ENCODE measurements at places on chromosomes 11 and 22.

- DNase-seq, result no peak
These were observed 31.7 kb upstream of the P2RY2 start for GRCh38 chr11:73186294-73186850.

DNA sequence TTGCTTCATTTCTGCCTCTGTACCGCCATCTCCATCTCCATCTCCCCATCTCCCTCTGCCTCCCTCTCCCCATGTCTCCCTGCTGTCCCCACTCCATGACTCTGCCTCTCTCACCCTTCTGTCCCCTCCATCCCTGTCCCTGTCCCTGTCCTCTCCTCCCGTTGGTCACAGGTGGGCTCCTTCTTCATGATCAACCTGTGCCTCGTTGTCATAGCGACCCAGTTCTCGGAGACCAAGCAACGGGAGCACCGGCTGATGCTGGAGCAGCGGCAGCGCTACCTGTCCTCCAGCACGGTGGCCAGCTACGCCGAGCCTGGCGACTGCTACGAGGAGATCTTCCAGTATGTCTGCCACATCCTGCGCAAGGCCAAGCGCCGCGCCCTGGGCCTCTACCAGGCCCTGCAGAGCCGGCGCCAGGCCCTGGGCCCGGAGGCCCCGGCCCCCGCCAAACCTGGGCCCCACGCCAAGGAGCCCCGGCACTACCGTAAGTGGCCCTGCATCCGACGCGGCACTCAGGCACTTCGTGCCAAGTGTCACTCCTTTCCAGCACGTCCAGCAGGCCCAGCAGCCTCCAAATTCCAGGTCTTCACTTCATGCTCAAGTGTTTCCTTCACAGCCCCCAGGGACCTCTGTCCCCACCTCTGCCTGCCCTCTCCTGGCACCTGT lies 76.0 kb downstream of the CACNA1I start:
- no peak for DNase-seq

DNA sequence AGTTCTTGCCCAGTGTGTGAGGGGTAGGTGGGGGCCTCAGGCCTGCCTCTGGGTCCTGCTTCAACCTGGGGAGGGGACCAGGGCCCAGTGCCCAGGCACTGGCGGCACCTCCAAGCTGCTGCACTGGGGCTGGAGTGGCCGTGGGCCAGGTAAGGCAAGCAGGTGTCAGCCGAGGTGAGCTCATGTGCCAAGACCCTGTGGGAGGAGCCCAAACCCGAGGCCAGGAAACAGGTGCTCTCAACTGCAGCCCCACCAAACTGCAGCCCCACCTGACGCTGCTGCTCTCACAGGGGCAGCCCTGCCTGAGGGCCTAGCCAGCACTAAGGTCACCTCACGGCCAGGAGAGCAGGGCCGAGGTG lies 18.1 kb upstream of the GNB1L start:
- no peak for DNase-seq

DNA sequence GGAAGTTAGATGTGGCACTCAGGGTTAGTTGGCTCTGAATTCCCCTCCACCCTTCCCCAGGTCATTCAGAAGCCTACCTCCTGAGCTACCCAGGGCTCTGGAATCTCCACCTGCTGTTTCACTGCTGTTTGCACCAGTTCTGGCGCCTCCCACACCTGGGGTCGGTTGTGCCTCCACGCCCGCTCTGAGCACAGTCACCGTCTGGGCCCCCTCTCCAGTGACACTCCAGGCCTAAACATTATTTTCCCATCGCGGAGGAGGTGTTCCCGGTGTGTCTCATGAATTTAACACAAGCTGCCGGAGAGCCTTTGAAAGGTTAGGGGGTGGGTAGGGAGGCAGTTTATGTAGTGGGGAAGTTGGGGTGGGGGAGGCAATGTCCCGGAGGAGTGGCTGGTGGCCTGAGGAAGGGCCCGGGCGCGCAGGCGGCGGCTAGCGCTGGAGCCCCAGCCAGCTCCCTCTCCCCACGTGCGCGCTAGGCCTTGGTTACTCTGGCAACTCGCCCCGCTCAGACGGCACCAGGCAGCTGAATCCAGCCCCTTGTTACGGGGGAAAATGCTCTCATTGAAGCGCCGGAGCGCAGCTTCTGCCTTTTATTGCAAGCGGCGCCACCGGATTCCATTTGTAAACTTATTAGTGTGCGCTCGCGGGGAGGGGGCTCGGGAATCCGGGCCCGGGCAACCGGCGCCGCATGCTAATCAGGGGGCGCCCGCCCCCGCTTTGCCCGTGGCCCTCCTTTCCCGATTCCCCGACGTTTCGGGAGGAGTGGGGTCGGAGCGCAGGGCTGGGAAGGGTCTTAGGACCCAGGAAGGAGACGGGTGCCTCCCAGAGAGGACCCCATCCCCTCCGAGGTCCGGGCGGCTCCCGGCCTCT lies 52.4 kb downstream of the GRIK4 start:
- no peak for DNase-seq

GRCh38 chr22:22449819-22450218 lies 58.7 kb downstream of the ZNF280B start:
- no peak for DNase-seq

DNA sequence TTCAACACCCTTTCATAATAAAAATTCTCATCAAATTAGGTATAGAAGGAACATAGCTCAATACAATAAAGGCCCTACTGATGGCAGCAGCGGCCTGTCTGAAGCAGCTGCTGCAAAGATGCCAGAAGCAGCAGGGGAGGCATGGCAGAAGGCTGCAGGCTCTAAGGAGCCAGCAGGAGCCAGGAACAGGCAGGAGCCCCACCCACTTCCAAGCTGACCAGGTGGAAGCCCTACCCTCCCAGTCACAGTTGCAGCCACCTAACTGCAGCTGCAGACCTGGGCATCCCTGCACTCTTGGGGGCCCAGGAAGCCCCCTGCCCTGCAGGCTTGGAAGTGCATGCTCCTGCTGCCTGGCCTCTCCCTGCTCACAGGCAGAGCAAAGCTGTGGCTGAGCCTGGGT lies 18.2 kb upstream of the OR6A2 start:
- DNase-seq, result no peak

DNA sequence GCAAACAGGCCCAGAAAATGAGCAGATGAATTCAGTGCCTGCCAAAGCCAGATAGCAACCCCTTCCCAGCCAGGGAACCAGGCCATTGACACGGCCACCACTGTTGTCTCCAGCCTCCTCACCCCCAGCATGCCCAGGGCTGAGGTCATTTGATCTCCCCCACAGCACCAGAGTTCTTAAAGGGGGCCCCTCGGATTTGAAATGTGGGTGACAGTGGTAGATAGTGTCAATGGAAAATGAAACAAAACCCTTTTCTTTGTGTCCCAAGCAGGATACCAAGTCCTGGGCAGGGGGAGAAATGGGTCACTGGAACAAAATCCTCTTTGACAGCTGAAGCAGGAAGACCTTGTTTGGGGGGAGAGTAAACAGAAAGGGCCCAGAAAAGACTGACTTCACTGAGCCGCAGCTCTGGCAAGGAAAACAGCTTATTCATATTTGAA lies 14.3 kb upstream of the ACCSL start:
- DNase-seq, result no peak

GRCh38 chr22:45552580-45553350 lies 50.1 kb downstream of the FBLN1 start:
- DNase-seq, result no peak

DNA sequence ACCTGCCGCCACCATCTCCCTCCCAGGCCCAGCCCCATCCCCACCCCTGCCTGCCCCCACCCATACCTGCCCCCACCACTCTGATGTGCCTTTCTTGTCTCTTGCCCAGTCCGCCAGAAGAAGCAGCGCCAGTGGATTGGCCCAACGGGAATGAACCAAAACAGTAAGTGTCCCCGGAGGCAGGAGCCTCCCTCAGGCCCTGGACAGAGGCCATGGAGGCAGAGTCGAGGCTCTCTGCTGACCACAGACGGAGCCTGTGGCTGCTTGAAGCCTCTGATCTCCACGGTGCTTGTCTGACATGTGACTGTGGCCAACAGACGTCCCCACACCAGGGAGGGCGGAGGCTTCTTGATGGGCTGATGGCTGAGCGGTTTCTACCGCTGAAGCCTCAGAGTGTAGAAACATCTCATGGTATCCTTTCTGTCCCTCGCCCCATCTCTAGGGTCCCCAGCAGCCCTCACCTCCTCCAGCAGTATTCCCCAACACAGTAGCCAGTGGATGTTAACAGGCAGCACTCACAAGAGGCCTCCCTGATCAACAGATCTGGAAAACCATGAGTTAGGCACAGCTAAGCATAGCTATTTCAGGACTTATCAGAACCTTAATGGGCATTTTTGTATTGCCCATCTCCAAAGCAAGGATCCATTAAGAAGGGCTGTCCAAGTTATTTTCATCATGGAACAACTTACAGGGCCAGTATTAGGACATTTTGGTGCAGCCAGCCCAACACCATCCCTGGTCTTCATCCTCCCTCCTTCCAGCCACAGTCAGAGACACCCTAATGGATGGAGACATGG lies 21.7 kb downstream of the CD5 start:
- DNase-seq, result no peak

- DNase-seq, result no peak
These were observed 595.3 kb upstream of the CCDC90B start for GRCh38 chr11:83881428-83881827.

DNA sequence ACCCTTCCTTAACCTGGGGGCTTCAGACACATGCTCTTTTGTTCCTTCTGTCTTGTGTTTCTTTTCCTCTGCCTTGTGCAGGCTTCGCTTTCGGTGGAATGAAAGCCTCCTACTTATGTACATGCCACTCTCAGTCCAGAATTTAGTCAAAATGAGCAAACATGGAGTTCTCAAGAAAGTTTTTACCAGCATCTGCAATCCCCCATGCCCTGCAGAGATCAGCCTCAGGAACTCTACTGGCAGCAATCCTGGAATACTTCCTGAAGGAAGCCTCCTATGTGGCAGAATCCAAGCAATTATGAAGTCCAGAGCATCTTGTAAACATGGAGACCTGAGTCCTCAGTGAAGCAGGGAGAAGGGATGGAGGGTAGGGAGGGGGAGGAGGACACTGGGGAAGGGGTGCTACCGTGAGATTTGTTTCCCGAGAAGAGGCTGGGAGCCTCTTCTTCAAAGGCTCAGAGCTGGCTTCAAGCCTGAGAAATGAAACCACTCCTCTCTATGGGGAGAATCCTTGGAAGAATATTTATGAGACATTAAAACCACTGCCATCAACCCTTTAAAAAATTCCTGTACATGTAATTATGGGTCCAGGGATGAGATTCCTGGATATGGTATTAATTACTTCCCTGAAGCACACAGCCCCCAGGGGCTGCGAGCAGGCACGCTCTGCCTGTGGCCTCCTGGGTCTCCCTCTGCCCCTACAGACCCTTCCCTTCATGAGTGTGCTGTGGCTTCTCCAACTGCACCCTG lies 58.4 kb downstream of the TENM4 start:
- DNase-seq, result no peak

DNA sequence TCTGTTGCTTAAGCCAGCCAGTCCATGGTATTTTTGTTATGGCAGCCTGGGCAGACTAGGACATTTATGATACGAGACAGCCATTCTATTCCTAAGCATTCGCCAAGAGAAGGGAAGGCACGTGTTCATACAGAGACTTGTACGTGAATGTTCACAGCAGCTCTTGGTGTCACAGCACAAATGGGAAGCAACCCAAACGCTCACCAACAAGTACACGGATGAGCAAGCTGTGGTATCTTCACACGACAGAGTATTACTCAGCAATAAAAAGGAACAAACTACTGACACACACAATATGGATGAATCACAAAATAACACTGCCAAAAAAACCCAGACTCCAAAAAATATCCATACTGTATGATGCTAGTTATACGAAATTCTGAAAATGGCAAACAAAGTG lies 85.1 kb downstream of the PHF21B start:
- DNase-seq, result no peak

GRCh38 chr11:115916608-115917007 lies 412.4 kb upstream of the CADM1 start:
- DNase-seq, result no peak

GRCh38 chr22:24207264-24208011 lies 26.2 kb downstream of the SUSD2 start:
- DNase-seq, result no peak

DNA sequence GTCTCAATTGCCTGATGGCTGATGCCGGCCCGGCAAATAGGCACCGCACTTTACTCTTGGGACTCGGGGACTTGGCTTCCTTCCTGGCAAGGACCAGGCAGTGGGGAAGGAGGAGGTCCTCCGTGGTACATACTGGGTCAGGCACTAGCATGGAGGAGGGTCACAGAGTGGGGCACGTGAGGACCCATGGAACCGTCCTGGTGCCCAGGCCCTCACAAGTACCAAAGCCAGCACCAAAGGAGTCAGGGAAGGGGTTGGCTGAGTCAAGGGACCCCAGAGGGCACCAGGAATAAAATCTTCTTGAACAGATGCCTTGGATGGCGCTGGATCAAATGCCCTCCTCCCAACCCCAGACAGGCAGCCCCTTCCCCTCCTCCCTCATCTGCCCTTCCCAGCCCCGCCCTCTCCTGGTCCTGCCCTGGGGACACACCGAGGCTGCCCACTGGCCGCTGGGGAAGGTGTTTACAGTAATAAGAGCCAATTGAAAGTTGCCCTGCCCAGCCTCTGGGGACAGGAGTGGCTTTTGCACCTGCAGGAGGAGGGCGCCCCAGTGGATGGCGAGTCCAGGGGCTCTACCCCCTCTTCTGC lies 5.6 kb upstream of the CARNS1 start:
- no peak for DNase-seq

- DNase-seq, result no peak
These were observed 30.1 kb downstream of the ATG16L2 start for GRCh38 chr11:72844356-72844755.

DNA sequence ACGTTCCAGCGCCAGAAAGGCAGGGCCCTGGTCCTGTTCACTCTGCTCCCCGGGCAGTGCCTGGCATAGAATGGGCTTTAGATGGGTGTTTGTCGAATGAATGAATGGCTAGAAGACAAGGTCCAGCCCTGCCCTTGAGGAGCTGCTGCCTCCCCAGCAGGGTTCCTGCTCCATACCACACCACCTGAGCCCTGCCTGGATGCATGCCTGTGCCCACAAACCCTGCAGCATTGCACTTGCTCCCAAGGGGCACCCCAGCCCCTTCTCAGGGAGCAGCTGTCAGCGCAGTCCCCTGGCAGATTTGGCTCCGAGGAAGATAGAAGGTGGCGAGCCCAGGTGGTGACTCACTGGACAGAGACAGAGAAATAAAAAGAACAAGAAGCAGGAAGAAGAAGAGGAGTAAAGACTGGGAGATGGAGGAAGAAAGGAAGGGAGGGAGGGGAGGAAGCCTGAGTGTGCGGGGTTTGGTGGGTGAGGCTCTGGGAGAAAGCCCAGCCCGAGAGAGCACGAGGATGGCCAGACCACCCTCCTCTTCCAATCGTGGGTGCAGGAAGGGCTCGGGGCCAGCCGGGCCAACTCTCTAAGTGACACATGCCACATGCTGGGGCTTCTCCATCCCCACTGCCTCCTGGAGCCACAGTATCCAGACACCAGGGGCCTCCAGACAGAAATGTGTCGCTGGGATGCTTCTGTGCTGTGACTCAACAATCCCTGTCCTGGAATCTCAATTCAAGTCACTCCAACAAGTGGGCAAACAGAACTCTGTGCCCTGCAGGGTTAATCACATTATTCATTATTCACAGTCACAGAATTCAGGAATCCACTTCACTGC lies 1474.3 kb downstream of the BRD1 start:
- DNase-seq, result no peak

Measured in urinary bladder (tissue), 4 donors.